T1000 (cell line): ENCODE measurements at places on chromosomes 7 and 10.

DNA sequence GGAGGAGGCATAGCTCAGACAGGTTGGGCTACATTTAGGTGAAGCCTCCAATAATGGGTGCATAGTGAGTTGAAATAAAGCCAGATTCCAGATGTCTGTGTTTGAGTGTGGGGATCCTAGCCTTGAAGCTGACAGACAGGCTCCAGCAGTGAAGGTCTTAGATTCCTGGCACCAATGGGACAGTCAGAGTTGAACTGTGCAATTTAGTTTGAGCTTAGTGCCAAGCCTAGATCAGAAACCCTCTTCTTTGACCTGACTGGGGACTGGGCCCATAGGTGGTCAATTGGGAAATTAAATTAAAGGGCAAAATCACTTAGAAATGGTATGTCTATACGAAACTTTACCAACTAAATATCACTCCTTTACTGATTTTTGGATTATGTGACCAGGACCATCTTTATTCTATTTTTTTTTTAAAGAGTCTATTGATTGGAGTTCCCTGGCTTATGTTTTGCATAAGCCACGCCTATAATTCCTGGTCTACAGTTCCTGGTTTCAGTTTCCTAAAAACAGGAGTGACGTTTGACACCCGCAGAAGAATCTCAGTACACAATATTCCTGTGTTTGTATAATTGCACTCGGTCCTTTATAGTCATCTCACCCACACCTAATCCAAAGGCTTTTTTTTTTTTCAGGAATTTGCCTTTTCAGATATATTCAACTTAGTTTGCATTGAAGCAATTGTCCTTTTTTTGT lies 201.4 kb downstream of the GFRA1 start:
- DNase-seq = no peak

DNA sequence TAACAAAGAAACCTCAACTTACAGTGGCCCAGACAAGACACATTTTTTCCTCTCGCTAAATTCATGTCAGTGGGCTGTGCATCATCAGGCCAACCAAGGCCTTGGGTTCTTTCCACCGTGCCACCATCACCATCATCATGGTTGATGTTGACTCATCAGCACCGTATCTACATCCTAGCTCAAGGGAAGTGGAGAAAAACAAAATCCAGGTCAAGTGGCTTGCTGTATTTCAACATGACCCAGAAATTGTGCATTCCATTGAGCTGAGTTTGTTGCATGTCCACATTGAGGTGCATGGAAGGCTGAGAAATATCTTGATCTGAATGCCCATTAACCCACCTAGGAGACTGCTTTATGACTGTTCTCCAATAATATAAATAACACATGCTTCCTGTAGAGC lies 312.4 kb upstream of the CDC14C start:
- DNase-seq = peak; percentile 4

DNA sequence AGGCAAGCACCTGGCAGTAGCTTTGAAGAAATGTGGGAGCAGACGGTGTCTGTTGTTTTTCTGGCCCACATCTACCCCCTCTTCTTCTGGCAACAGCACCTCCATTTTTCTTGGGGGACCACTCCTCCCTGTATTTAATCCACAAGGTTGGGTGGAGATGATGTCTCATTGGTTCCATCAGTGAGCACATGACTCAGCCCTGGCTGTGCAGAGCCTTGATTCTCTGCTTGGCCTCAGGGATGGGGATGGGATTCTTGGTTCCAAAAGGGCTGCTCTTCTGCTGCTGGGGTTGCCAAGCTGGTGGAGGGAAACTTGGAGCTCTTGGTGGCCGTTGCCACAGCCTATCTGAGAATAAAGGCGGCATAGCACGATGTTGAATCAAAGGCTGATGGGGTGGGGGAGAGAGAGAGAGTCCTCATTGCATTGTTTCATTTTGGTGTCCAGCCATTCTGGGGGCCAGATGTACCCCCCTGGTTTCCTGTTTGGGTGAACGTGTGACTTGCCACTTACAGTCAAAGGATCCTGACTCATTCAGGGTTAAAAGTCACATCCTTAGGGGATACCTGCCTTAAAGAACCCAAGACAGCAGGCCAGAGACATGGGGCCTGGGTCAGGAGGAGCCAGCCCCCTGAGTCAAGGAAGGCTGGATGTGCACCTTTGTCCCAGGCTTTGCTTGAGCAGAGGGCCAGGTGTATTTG lies 25.9 kb downstream of the GRK5 start:
- DNase-seq = no peak

DNA sequence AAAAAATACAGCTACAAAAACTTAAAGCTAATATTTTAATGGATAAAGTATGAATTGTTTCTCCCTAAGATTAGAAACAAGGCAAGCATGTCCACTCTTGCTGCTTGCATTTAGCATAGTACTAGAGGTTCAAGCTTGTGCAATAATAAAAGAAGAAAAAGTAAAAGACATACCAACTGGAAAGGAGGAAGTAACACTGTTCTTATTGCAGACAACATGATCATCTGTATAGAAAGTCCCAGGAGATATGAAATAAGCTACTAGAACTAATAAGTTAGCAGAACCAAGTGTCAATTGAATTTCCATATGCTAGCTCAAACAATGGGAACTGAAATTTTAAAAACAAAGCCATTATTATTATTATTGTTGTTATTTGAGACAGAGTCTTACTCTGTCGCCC lies 20.0 kb upstream of the RABGEF1 start:
- no peak for DNase-seq

DNA sequence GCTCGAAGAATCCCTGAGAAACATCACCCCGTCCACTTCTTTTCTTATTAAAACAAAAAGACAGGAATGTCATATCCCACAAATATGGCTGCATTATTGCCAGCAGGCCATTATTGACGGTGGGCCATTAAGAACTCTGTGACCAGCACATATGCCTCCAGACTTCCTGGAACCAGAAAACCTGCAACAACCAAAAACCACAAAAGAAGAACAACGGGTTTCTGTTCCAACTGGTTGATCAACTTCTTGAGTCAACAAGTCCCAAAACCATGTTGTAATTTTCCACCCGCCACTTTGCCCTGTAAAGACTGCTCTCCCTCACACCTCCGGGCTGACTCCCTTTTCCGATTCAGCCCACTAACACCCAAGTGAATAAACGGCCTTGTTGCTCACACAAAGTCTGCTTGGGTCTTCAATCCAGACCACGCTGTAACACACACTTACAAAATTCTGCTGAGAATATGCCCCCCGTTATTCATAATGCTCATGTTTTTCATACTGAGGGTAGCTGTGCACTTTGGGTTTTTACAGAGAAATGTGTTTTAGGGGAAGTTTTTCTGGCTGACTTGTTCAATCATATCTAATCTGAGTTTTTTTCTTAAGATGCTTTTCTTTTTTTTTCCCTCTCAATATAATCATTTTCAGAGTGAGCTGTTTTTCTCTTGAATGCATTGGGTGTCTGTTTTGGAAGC lies 20.7 kb downstream of the ZNF107 start:
- DNase-seq = no peak

DNA sequence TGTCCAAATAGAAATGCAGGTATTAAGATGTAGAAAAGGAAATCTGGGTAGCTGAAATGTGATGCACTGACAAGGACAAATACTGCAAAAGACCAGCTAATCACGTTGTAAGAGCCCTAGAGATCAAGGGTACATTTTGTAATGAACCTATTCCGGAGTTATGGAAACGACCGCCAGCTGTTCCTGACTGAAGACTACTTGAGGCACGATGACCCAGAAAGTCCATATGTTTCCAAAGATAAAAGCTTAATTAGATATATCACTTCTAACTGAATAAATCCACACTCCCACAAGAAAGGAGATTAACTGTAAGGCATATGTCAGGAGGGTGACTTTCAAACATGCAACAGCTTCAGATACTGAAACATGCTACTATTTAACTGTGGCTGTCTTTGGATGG lies 253.5 kb downstream of the NSUN6 start:
- DNase-seq = no peak

- no peak for DNase-seq
Measured at GRCh38 chr7:11505471-11505985, 326.5 kb downstream of the THSD7A start.

DNA sequence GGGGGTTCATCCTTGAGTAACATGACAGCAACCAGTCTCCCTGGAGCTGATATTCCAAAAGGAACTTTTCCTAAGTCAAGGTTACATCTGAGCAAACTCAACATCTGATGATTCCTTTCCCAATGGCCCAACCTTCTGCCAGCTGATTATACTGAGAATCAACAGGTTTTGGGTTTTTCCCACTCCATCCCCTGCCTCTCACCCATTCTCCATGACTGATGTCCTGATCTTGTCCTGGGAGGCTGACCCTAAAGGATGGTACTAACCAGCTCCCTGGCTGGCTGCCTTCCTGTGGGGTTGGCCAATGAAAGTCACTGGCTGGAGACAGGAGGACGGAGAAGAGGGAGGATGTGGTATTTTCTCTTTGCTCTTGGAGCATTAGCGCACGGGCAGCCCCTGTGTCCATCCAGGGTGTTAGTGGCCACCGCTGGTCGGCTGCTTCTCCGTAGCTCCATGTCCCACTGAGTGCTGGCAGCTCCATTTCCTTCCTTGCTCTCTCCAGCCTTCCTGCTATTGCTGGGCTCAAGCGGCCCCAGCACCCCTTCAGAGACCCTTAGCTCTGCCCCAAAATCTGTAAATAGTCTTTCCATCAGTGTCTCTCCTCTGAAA lies 306.2 kb upstream of the PITRM1 start:
- no peak for DNase-seq

- no peak for DNase-seq
Measured at GRCh38 chr7:45873355-45873754, 473 bp upstream of the CCDC201 start.

DNA sequence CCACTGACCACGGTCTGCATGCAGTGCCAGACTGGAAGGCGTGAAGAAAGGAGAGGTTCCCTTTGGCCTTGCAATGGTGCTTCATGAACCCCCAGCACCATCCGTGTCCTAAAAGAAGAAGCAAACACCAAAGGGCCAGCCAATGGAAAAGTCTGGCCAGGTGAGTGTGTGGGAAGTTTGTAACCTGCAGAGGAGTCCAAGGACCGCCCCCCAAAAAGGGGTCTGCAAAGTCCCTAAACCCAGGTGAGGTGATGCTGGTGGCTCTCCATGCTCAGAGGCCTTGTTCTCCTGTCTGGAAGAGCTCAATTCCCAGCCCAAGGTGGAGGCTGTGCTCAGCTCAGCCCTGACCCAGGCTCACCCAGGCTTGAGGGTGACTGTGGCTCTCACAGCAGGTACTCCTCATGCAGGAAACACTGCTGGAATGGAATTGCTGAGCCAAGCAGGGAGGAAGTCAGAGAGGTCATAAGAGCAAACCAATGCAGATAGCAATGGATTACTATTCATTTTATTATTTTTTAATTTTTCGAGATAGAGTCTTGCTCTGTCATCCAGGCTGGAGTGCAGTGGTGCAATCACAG lies 52.4 kb upstream of the NANOS1 start:
- no peak for DNase-seq

DNA sequence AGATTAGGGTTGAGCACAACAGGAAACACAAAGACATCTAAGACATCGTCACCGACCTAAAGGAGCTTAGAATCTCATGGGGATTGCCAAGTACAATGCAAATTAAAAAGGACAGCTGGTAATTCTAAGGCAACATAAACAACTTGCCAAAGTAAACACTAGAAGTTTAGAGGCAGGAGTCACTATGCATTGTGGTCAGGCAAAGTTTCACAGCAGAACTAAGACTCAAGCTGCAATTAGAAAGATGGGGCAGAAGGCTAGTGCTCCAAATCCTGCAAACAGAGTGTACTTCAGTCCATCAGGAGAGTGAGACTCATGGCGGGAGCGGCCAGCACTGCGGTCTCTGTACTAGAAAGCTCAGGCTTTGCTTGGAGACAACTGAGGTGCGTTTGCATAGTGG lies 52.7 kb downstream of the HIPK2 start:
- DNase-seq = no peak

DNA sequence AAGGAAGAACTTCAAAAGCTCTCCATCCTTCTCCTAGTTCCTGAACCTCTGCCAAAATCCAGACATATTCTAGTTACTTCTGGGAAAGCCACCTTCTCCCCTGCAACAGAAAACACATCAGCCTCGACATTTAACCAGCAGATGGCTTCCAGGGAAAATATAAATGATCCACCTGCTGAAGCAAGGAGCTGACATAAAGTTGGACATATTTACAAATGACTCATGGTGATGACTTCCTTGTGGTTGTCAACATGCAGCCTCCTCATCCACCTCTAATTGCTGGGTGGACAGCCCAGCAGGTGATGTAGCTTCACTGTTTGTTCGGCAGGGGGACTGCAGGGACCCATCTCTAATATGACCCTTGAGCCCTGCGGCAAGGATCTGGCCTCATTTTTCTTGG lies 266.0 kb downstream of the C7orf25 start:
- DNase-seq = no peak

DNA sequence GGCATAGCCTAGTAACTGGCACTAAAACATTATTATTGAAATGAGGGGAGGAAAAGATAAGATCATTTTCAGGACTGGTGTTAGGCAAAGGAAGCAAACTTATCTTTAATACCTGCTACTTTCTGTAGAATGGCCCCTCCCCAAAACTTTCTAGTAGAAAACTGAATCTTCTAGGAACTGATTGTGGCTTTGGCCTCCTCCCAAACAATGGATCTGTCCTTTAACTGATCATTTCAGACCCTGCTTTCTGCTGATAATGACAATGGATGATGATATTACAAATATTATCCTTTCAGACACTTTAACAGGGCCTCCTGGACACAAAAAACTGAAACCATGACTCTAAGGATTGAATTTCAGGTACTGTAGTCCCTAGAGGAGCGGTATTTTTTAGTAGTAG lies 55.1 kb downstream of the EZH2 start:
- no peak for DNase-seq
